ENCODE measurements at places on chromosomes 16 and 17.

- no peak for DNase-seq
Observed at GRCh38 chr16:10097271-10097670, 85.0 kb downstream of the GRIN2A start.

DNA sequence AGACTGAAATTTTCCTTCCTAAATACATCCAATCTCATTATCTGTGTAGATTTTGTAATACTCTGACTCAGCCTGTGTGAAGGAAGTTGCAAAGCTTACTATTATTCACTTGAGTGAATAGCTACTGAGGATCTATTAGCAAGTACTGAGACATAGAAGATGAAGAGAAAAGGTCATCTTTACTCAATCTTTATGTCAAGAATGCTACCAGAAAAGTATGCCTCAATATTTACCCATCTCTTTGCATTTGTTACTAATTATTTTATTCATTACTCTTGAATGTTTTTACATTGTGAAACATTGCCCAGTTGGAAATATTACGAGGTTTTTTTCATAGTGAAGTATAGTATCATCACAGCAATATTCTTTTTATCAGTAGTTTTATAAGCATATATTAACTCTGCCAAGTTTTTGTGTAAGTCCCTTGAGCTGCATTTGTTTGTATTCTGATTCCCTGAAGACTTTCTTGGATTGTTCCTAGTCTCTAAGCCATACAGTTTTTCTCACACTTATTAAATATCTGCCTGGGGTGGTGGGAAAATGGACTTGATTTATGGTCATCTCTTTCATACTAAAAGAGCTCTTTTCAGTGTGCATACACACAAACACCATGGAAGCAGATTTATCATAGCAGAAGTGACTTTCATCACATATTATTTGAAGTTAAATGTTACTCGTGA lies 110.4 kb downstream of the MRTFB start:
- DNase-seq: no peak

GRCh38 chr16:1089439-1089821 lies 6.6 kb downstream of the C1QTNF8 start:
- DNase-seq: no peak

DNA sequence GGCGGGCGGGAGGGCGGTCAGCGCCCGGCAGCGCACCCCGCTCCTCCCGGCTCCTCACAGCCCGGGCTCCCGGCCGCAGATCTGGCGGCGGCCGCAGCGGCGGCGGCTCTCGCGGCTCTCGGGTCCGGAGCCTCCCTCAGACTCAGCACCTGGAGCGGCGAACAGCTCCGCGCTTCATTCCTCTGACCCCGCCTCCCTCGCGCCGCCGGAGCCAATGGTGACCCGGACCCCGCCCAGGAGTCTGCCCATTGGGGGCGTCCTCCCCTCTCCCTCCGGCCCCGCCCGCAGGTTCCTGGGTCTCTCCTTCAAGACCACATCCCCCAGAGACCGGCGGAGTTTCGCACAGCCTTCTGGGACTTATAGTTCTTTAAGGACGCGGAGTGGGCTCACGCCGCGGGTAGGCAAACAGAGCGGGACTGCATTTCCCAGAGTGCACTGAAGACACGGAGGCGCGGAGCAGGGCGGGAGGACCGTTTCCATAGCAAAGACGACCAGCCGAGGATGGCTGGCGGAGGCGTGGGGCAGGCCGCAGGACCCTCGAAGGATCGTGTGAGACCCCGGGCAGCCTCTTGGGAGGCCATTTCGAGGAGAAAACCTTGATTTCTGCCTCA lies at the start of gene SMPD3:
Gene SMPD3, minus strand, starts transcription at position 149 of the 611 bp plus-strand sequence. CDS start 76,327 bp downstream, outside the sequence.
- peak; percentile 64 for DNase-seq

- no peak for DNase-seq
Observed at GRCh38 chr17:55341432-55341831, 76.7 kb downstream of the HLF start.

DNA sequence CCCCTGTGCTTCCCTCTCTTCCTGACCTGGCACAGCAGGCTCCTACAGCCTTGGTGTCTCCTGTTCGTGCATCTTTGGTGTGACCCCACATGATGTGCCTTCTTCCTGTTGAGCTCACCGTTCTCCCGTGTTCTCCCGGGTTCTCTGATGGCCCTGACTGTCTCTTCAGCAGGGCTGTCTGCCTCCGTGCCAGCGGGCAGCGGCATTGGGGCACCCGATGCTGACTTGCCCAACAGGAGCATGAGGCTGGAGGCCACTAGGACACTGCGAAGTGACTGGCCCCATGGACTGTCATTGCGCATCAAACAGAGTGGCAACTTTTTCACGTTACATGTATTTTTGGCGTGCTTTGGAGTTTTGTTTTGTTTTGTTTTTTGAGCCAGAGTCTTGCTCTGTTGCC lies 22.4 kb downstream of the CRAMP1 start:
- no peak for DNase-seq

- no peak for DNase-seq
Observed at GRCh38 chr16:23330583-23331249, 28.6 kb downstream of the SCNN1B start.

DNA sequence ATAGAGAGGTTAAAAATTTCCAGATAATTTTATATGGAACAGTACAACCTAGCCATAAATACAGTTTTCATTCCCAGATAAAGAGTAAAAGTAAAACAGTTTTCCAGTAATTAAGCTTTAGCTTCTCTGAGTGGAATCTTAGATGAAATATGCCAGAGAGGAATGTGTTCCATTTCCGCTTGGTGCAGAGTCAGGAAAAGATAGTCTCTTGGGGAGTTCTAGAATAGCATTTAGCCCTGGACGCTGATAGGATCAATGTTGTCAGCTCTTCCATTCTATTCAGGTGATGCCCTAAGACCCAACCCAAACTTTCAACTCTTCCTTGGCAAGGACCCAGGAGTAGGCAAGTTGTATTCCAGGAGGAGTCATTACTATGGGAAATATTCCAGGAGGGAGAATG lies 30.9 kb upstream of the ABCA3 start:
- no peak for DNase-seq

DNA sequence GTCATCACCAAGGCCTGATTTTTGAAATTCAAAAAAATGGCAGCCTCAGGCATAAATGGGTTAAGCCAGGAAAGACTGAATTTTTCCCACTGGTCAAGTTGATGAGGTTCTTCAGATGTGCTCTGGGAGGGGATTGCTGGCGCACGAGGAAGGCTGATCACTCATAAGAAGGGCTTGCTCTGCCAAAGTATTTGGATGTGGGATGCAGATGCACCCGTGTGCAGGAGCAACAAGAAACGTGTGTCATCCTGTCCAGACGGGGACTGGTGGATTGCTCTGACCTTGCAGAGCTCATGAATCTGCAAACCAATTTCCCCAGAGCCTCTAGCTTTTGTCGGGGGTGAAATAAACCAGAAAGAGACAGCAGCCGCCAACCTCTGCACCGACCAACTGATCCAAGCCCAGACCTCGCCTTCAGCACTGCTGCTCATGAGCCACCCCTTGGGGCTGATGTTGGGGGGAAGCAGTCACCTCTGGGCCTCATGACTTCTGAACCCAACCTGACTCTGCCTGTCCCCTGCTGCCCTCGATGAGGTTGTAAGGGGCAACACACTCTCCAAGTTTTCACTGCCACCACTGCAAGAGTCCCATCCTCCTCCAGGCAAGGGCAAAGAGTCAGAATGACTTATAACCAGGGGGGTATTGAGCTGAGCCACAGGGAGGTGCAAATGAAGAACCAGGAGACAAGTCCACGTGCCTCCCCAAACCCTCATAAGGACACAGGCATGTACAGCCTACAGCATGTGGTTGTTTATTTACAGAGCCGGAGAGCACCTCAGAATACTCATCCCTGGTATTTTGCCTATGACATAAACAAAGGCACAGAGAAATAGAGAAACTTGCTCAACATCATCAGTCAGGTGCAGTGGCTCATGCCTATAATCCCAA lies 452.0 kb downstream of the SOX9 start:
- DNase-seq: no peak

DNA sequence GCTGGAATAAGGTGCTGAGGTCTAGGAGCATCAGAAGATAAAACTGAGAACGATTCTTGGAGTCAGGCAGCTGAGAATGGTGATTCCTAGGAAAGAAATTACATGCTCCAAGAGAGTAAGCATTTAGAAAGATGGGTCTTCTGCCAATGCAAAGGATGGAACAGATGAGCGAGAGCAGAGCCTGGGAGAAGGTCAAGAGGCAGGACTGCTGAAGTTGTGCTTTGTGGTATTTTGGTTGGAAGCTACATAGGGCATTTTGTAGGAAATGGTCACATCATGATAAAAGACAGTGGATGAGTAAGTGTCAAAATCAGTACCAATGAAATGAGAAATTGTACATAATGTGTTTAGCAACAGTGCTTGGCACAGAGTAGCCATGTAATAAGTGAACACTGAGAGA lies 1.4 kb upstream of the CRYM start:
- DNase-seq: no peak

DNA sequence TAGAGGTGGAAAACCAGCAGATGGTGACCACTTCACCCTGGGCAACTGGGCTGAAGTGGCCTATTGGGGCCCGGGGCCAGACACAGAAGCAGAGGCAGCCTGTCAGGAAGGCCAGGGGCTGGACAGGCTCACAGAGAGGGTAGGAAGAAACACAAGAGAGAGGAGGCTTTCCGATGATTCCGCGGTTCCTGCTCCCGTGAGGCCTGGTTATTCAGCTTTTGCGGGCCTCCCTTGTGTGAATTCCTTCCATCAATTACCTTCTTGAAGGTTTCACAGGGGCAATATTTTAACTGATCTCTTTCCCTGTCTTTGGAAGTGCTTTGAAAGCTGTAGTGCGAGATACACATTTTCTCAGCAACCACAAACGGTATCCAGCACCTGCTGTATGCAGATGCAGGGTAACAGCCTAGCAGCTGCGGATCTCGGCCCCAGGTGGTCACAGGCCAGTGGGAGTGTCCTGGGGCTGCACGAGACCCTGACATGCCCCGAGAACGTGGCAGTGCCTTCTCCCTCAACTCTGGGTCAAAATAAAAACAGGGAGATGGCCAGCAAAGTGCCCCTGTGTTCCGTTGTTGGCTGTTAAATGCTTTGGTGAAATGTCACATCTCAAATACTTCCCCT lies 11.6 kb upstream of the CMIP start:
- DNase-seq: no peak

DNA sequence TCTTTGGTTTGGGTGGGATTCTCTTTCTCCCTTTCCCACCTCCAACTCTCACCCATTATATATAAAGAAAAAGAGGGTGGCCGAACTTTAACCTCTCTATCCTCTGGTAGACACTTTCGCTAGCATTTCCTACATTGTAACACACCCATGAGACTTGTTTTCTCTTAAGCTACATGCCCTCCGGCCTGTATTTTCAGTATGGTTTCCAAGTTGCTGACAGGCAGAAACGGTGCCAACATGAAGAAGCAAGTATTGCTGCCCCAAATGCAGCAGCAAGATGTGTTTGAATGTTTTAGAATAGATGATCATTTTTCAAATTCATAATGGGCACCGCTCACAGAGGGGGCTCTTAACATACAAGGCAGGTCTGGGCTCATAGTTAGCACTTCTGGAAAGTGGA lies 18.7 kb upstream of the CYB5B start:
- no peak for DNase-seq

GRCh38 chr17:75295201-75296158 lies 6.2 kb upstream of the SLC25A19 start:
- no peak for DNase-seq

DNA sequence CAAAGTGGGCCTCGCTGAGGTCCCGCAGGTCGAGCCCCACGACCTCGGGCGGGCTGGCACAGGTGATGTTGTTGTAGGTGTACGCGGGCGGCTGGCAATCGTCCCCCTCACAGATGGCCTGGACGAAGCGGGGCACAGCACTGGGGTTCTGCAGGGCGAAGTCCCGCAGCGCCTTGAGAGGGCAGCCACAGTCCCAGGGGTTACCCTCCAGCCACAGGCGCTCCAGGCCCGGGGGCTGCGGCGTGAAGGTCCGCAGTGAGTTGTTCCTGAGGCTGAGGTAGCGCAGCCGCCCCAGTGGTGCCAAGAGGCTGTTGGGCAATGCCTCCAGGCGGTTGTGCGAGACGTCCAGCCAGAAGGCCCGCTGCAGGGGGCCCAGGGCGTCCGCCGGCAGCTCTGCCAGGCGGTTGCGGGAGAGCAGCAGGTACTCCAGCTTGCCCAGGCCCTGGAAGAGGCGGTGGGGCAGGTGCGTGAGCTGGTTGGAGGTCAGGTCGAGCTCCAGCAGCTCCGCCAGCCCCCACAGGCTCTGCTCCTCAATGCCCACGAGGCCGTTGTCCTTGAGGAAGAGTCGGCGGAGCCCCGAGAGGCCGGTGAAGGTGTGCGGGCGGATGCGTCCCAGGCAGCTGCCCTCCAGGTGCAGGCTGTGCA lies 2.8 kb downstream of the IGFALS start:
- no peak for DNase-seq

GRCh38 chr16:5895976-5896375 lies 798.4 kb upstream of the EEF2KMT start:
- DNase-seq: no peak

- no peak for DNase-seq
Observed at GRCh38 chr16:19754644-19755036, 36.6 kb downstream of the IQCK start.

- DNase-seq: no peak
Observed at GRCh38 chr17:70919241-70919640, 749.9 kb downstream of the KCNJ2 start.

GRCh38 chr16:88289968-88290401 lies 92.8 kb upstream of the ZNF469 start:
- DNase-seq: no peak

- DNase-seq: no peak
Observed at GRCh38 chr16:21117567-21117966, 33.1 kb downstream of the DNAH3 start.

GRCh38 chr17:2034806-2035540 lies 5.0 kb downstream of the DPH1 start:
- no peak for DNase-seq

DNA sequence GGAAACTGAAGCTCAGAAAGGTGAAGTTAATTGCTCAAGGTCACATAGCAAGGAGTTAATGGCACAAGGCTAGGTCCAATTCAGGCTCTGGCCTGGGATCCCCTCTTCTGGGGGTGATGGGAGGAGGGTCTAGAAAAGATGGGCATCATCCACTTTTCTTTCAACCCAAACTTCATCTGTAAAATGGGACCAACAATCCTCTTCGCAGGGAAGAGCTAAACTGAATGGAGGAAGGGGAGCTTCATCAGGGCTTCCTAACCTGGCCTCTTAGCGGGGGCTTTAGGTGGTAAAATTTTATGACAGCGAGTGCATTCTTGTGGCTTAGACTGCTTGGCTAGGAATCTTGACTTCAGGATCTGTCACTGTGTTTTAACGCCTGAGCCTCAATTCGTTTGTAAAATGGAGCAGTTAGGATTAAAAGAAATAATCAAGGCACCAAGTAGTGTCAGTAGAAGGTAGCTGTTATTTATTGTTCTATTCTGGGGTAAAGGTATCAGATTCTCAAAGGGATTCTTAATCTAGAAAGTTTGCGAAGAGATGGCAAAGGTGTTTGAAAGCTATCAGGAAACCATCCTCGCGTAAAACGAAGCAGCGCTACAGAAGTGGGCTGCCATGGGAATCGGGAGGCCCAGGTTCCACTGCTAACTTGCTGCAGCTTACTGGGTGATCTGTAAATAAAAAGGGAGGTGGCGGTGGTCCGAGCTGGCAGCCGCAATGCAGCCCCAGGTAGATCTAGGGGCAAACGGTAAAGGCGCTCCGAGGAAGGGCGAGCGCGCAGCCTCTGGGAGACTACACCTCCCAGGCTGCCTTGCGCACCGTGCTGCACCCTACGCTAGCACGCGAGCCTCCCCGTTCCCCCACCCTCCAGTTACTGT lies 1.5 kb upstream of the SRCAP start:
- DNase-seq: peak; percentile 79

GRCh38 chr17:73757420-73757819 lies 113.2 kb upstream of the SDK2 start:
- DNase-seq: peak; percentile 66
